Gastroesophageal sphincter (tissue), 4 donors: ENCODE measurements at places on chromosomes 6 and 20.

- ATAC-seq = no peak
These were observed 308.2 kb downstream of the PHF3 start for GRCh38 chr6:63943826-63944225.

GRCh38 chr6:164551706-164552105, 757.7 kb downstream of the C6orf118 start:
- no peak for ATAC-seq

GRCh38 chr6:75449630-75450206, 43.9 kb downstream of the FILIP1 start:
- ATAC-seq = no peak

- ATAC-seq = no peak
These were observed 107.7 kb downstream of the CD109 start for GRCh38 chr6:73803562-73804241.

- ATAC-seq = no peak
These were observed 3.6 kb downstream of the RPS21 start for GRCh38 chr20:62390317-62391164.

- ATAC-seq = no peak
These were observed 225.5 kb upstream of the ECI2 start for GRCh38 chr6:4360920-4361319.

GRCh38 chr6:134510920-134511319, 193.0 kb upstream of the SGK1 start:
- ATAC-seq = no peak

DNA sequence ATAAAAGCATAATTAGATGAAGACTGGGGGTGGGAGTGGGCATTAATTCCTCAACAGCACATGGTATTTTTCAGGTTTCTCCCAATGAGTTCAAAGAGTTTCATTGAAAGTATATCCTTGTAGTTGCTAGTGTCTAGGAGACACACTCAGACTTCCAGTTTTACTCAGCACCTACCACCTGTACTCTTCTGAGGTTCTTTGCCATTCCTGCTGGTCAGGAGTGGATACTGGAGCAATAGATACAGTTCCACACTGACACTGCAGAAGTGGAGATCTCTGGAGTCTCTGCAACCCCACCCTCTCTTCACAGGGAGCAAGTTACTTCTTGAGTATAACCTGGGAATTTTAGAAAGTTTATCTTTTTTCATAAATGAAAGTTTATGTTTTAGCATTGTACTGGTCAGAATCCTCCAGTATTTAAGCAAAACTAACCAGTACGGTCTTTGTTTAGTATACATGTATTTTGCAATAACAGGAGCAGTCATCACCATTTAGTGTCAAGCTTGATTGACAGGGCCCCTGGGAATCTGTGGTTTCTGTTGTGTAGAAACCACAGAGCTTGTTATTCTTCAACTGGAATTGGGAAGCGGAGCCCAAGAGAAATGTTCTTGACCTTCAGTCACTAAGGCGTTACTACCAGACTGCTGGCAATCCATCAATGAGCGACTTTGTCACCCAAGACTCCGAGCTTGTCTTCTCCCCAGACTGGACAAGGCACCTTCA, 148.1 kb downstream of the ZDHHC14 start:
- ATAC-seq = no peak

- ATAC-seq = no peak
These were observed 8.8 kb downstream of the L3MBTL1 start for GRCh38 chr20:43516251-43516824.

DNA sequence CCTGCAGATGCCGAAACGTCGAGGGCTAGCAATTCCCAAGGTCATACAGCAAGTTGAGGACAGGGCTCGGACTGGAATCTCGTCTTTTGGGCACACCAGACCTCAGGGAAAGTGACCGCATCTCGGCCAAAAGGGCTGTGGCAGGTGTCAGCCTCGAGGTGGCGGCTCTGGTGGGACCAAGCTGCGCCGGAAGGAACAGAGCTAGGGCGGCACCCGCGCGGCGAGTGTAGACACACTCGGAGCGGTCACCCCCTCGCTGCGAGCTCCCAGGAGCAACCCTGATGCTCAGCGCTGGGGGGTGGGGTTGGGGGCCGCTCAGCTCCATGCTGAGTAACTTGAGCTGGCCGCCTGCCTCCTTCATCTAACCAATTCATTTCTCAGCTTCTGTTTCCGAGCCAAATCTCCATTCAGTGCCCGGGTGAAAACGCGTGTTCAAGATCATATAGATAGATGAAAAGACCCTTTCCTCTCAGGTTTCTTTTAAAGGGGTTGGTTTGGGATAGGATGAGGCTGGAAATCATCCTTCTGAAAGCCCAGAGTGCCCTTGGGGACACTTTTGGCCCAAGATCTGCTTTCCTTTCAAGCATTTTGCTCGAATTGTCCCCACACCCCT, 2.2 kb upstream of the TUBB2B start:
- no peak for ATAC-seq

GRCh38 chr20:5056801-5057599, 55.7 kb upstream of the SLC23A2 start:
- ATAC-seq = peak; percentile 48

GRCh38 chr6:109800771-109801170, 109.7 kb downstream of the FIG4 start:
- no peak for ATAC-seq

GRCh38 chr6:145375502-145375901, 359.8 kb downstream of the EPM2A start:
- no peak for ATAC-seq
